HT1080 (cell line): ENCODE measurements at places on chromosomes 7 and 10. TPM values are rescaled to one million over a fixed set of nuclear protein-coding genes. Genes with fewer than 3 reads are reported as not detected.

Gene ASB4
- total RNA-seq = not detected in 2 replicates

Gene PKD2L1
- not detected in 2 replicates for total RNA-seq

Gene MKI67
- 57.1 and 64.9 TPM in 2 replicates for total RNA-seq

Gene TAX1BP1
- 41.2 and 53.6 TPM in 2 replicates for total RNA-seq

Gene TSPAN33
- total RNA-seq = 0.08 and 0.20 TPM in 2 replicates

Gene MYH16
- total RNA-seq = 29.6 and 30.4 TPM in 2 replicates

Gene SSC4D
- total RNA-seq = 0.23 and 0.73 TPM in 2 replicates

Gene ACBD5
- total RNA-seq = 19.0 and 21.2 TPM in 2 replicates

Gene APBB1IP
- not detected in 2 replicates for total RNA-seq

Gene UCN3
- not detected in 2 replicates for total RNA-seq

Gene LEP
- not detected in 2 replicates for total RNA-seq

Gene ABCF2
- 83.9 and 89.1 TPM in 2 replicates for total RNA-seq

Gene GPR26
- total RNA-seq = not detected in 2 replicates

Gene ELOVL3
- total RNA-seq = not detected in 2 replicates

Gene MRM2
- 66.0 and 73.2 TPM in 2 replicates for total RNA-seq

Gene GPC2
- total RNA-seq = 0.51 TPM in 1 of 2 replicates, not detected in the other

Gene TLX1
- total RNA-seq = not detected in 2 replicates

Gene PRXL2A
- total RNA-seq = 0.07 and 0.39 TPM in 2 replicates

Gene SEM1
- 129 and 152 TPM in 2 replicates for total RNA-seq

Gene SNX10
- total RNA-seq = 3.2 and 3.8 TPM in 2 replicates

Gene OR6V1
- not detected in 2 replicates for total RNA-seq

Gene ALDH18A1
- 78.1 and 89.3 TPM in 2 replicates for total RNA-seq

Gene ZC3HAV1L
- 1.6 and 2.7 TPM in 2 replicates for total RNA-seq

Gene TFEC
- total RNA-seq = 0.03 and 0.16 TPM in 2 replicates

Gene NEURL1
- total RNA-seq = not detected in 2 replicates

Gene PALD1
- total RNA-seq = 1.4 and 1.8 TPM in 2 replicates

Gene PPP1R17
- total RNA-seq = not detected in 2 replicates

Gene RAPGEF5
- total RNA-seq = 0.84 and 3.1 TPM in 2 replicates

Gene ANTXRL
- total RNA-seq = 0.63 TPM in 1 of 2 replicates, not detected in the other

Gene ERVW-1
- not detected in 2 replicates for total RNA-seq

Gene GPR15LG
- not detected in 2 replicates for total RNA-seq

Gene GATA3
- total RNA-seq = 0.68 and 1.2 TPM in 2 replicates

Gene SPDYE8
- total RNA-seq = not detected in 2 replicates

Gene SNCG
- 3.9 and 7.2 TPM in 2 replicates for total RNA-seq

Gene BMPER
- total RNA-seq = 2.4 and 3.8 TPM in 2 replicates

Gene ASZ1
- not detected in 2 replicates for total RNA-seq

Gene MEOX2
- total RNA-seq = not detected in 2 replicates

Gene DAGLB
- total RNA-seq = 11.0 and 17.1 TPM in 2 replicates

Gene CNPY1
- total RNA-seq = not detected in 2 replicates

Gene ACTL6B
- not detected in 2 replicates for total RNA-seq

Gene MUC3A
- total RNA-seq = not detected in 2 replicates

Gene COL28A1
- not detected in 2 replicates for total RNA-seq

Gene INMT
- total RNA-seq = not detected in 2 replicates

Gene COL1A2
- total RNA-seq = 0.26 and 0.47 TPM in 2 replicates

Gene ZNF37A
- total RNA-seq = 11.5 and 13.6 TPM in 2 replicates
